PC-3 (cell line): ENCODE measurements at places on chromosomes 12 and 14. TPM values are rescaled to one million over a fixed set of nuclear protein-coding genes. Genes with fewer than 3 reads are reported as not detected.

DNA sequence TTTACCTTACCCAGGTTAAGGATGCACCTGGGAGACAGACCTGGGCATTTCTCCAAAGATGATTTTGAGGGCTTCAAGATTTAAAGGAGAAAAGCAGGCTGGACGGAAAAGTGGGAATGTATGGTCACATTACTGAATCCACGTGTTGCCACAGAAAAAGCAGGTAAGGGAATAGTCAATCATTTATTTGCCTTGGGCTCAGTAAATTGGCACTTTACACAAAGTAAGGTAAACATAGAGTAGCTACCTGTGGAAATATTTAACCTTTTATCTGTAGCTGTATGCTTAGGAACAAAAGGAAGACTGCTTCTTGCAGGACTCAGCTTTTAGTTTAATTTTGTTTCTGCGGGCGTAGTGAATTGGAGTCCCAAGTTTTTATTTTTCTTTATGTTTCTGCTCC, 153.3 kb downstream of the SLCO1B3 start:
- DNase-seq: no peak

GRCh38 chr14:75497701-75498100, 24.6 kb upstream of the BATF start:
- DNase-seq: no peak

DNA sequence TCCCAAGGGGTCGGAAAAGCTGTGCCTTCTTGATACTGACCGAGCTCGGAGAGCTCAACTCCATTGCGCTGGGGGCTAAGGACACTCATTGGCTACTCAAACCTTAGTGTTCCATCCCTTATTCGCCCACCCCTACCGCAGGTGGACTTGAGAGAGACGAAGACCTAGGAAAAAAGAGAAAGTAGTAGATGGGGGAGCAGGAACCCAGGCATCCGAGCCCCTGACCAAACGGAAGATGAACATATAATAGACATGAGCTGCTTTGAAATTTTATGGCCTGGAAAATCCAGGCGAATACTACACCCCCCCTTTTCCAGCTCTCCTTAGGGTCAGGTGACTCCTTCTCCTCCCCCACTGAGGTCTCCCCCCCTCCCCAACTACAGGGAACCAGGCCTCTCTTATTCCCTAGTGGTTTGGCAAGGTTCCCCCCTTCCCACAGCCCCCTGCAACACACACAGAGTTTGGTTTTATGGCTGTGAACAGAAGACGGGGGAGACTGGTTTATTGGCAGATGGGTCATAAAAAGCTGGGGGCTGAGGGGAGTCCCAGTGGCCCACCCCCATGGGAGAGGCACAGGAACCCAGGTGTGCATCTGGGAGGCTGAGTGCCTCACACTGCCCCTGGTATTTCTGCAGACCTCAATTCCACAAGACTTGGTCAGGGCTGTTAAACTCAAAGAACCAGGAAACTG, 1.6 kb downstream of the GDF11 start:
- no peak for DNase-seq

DNA sequence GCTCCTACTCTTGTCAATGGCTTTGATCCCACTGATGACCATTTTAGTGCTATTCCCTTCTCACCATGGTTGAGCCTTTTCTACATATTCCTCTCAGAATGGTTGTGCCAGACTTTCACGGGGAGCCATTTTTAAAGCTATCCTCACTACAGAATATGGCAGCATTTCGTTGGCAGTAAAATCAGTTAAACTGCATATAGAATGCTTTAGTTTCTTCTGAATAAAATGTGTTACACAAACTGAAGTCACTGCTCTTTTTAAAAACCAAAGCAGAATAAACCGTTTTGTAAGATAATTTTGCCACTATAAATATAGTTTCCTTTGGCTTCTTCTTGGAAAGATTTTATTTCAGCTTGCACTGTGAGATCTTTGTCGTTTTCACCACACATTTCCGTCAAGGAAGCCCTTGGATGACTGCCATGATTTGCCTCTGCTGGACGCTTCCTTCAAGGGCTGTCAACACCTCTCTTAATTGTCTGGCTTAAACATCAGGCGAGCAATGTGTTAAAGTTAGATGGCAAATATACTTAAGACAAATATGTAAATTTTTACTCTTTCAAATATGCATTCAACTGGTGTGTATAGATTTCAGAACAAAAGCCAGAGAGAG, 624.2 kb downstream of the DIO2 start:
- no peak for DNase-seq

DNA sequence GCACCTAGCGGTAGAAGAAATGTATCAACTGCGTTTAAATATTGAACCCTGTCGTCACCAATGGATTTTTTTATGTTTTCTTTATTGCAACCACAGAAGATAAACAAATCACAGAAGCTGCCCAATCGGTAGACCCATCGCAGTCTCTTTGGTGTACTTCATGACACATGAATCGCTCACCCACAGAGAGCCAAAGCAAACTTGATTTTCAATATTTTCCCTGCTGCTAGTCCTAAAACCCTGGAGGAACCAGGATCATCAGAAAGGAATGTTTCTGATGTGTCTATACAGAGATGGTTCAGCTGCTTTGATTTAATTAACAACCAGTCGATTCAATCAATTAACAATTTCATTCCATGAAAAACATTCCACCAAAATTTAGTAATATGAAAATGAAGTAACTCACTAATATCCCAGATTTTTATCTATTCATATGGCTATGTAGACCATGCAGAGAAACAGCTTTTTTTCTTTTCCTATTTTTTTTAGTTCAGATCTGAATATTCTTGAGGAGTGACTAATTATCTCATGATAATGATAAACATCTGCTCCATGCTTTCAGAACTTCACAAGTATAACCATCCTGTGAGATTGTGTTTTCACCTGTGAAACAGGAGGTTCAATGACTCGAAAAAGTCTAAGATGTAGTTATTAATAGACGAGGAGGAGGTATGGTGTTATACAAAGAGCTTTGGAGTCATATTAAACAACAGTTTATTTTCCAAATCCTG, 46.1 kb downstream of the DIO2 start:
- DNase-seq: peak; percentile 82

DNA sequence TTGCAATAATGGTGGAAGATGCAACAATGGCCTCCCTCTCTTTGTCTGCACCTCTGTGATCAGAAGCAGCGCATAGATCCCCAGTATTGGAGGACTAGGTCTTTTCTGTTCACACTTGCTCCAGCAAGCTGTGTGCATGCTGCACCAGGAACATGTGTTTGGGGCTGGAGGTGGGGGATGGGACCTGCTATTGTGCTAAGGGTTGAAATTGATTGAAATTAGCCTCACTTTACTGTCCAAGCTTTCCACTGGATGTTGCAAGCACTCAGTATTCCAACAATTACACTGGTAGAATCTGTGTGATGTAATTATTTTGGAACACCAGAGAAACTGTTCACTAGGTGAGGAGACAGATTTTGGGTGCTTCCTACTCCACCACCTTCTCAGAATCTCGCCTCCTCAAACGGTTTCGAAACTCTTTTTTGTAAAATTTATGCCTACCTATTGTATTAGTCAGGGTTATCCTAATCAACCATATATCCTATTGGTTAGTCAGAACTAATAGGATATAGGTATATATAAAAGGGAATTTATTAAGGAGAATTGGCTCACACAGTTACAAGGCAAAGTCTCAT, 35.6 kb downstream of the IFT81 start:
- DNase-seq: no peak

DNA sequence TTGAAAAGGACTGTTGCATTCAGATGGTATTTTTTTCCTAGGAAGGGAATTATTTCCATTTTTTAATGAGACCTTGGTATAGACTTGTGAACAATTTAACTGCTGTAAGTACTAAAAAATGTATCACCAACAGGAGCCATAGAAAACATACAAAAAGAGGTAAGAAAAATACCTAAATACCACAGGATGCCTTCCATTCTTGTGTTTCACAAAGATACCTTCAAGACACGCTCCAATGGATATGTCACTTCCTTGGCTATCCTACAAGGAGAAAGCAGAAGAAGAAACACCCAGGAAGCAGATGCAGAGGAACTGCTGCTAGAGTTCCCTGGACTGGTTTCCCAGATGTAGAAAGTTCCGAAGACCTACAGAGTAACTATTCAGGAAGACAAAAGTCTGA, 54.2 kb downstream of the PTPN21 start:
- DNase-seq: no peak

- peak; percentile 100 for DNase-seq
Measured at GRCh38 chr14:51182131-51182565, 57.9 kb upstream of the TMX1 start.

GRCh38 chr12:124928095-124928911, 13.9 kb upstream of the UBC start:
- DNase-seq: peak; percentile 88

Gene LRRK2
- 0.33 TPM in 1 of 2 replicates, not detected in the other for total RNA-seq

DNA sequence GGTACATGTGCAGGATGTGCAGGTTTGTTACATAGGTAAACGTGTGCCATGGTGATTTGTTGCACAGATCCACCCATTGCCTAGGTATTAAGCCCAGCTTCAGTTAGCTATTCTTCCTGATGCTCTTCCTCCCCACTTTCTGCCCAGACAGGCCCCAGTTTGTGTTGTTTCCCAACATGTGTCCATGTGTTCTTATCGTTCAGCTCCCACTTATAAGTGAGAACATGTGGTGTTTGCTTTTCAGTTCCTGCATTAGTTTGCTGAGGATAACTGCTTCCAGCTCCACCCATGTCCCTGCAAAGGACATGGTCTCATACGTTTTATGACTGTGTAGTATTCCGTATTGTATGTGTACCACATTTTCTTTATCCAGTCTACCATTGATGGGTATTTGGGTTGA, 251.7 kb upstream of the NOVA1 start:
- DNase-seq: no peak

- DNase-seq: no peak
Measured at GRCh38 chr12:26118308-26118707, 6.5 kb downstream of the BHLHE41 start.

Gene SINHCAF
- 32.0 and 32.3 TPM in 2 replicates for total RNA-seq

DNA sequence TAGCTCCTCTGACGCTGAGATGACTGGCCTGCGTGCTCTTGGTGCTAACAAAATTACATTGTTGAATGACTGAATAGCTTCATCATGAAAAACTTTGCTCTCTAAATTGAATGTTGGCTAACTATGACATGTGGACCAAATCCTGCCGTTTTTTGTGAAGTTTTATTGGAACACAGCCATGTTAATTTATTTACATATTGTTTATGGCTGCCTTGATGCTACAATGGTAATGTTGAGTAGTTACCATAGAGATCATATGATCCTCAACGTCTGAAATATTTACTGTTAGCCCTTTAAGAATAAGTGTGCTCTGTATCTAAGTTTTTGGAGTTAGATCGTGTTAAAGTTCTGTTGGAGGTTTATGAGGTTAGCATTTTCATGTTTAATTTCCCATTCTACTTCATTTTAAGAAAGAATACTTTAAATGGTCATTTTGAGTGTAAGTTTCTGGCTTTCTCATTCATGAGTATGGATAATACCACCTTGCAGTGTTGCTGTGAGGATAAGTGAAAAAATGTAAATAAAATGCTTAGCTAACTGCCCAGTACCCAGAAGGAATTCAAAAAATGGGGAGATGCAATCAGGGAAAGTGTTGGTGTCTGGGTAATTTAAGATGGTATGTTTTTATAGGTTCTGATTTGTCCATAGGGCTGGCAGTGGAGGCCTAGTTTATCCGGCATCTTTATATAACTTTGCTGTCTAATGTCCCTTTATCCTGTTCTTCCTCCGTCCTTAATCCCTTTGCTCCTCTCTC, 35.3 kb downstream of the NUBPL start:
- no peak for DNase-seq

DNA sequence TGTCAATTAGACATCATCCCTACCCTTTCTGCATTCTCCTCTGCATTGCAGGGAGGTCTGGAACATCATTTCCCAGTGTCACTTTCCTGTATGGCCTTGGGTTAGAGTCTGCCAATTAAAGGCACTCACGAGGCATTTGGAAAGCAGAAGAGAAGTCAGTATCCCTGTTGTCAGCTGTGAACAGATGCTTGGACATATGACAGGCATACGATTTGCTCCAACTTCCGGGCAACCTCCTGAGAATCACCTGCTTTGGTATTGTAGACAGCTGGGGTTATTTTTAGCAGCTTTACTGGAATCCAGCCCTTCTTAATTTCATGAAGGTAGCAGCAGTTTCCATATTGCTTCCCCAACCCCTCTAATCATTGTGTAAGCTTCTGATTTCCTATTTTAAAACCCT, 88.7 kb upstream of the DHRS4 start:
- DNase-seq: no peak
